ENCODE measurements at places on chromosomes 2 and 18.

GRCh38 chr18:25737710-25738311, 352.6 kb downstream of the SS18 start:
- DNase-seq: no peak

GRCh38 chr2:232325324-232326273, 53.0 kb upstream of the ALPP start:
- DNase-seq: no peak

DNA sequence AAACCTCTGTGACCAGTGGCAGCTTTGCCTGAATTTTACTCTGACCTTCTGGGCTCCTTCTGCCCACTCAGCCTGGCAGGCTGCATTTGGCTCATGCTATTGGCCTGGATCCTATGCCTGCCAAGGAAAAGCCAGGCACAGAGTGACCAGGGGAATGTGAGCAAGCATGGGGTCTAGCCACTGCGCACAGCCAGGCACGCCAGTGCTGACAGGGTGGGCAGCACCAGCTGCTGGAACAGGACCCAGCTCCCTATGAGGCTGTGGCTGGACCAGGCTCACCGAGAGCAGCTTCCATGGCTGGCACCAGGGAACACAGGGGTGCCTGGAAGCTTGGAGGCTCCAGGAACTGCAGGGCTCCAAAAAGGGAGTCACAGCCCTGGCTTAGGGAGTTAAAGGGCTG, 311.5 kb upstream of the SYT4 start:
- no peak for DNase-seq

- DNase-seq: no peak
These were observed 28.9 kb downstream of the ZNF532 start for GRCh38 chr18:58893388-58894099.

- no peak for DNase-seq
These were observed 51.3 kb upstream of the TANC1 start for GRCh38 chr2:158917121-158917520.

All from cortex of kidney (tissue), 1 donor.